ENCODE measurements at places on chromosomes 7 and 10. TPM values are rescaled to one million over a fixed set of nuclear protein-coding genes. Genes with fewer than 3 reads are reported as not detected.

The UNC5B gene
- total RNA-seq, result 34.2 TPM

The DDC gene
- not detected for total RNA-seq

The FAM107B gene
- total RNA-seq, result 31.6 TPM

The SEMA3E gene
- total RNA-seq, result 6.8 TPM

The ARHGEF35 gene
- total RNA-seq, result 2.8 TPM

The TRIM74 gene
- not detected for total RNA-seq
